Karpas-422 (cell line): ENCODE measurements at places on chromosomes 12 and 14. TPM values are rescaled to one million over a fixed set of nuclear protein-coding genes. Genes with fewer than 3 reads are reported as not detected.

DNA sequence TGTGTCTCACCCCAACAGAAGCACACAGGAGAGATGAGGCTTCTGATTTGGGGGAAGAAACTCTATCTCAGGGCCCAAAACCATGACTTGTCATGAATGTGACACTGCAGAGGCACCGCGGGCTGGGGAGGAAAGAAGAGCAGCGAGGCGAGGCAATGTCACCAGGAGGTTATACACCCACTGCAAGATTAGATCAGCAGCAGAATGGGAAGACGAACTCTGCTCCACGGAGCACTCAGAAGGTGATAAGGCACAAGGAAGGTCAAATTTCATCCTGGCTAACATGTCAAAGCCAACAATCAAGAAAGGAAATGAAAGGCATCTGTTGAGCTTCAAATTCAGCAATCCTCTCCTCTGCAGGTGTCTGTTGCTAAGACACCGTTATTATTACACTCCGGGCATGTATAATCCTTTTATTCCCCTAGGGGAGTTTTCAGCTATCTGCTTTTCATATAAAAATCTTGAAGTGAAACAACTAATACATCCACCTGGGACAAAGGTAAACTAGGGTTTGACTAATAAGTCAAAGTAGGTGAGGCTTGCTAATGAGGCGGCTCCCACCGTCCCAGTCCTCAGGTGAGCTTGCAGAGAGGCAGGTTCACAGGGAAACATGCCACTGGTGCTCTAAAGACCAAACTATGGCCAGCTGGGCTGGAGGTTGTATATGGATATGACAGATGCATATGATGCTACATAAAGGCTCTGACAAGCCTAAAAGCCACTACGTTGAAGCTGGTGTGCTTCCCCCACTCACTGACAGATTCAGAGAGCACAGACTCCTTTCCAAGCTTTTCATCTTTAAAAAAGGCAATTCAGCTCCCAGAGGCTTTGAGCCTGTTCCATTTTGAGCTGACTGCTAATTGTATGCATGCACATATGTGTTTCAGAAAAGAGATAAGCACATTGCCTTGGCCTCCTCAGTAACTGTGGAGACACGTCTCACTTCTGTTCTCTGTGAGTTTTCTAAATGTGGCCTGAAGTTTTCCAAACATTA lies 221.2 kb downstream of the NELL2 start:
- DNase-seq: peak; percentile 97

DNA sequence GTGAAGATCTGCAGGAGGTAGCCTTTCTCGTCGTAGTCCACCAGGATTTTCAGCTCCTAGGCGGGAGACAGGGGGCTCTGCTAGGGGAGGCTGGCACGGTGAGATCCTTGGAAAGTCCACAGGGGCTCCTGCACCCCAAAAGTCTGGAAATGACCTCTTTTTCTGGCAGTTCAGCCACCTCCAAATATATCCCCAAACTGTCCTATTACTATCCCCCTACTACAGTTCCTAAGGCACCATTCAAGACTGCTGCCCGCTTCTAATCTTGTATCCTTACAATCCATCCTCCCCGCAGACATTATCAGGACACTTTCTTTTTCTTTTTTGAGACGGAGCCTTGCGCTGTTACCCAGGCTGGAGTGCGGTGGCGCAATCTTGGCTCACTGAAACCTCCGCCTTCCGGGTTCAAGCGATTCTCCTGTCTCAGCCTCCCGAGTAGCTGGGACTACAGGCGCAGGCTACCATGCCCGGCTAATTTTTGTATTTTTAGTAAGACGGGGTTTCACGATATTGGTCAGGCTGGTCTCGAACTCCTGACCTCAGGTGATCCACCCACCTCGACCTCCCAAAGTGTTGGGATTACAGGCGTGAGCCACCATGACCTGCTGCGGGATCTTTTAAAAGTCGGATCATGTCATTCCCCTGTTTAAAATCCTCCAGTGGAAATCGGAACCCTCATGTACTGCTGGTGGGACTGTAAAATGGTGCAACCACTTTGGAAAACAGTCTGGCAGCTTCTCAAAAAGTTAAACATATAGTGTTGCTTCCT lies 18.5 kb downstream of the HPD start:
- no peak for DNase-seq

DNA sequence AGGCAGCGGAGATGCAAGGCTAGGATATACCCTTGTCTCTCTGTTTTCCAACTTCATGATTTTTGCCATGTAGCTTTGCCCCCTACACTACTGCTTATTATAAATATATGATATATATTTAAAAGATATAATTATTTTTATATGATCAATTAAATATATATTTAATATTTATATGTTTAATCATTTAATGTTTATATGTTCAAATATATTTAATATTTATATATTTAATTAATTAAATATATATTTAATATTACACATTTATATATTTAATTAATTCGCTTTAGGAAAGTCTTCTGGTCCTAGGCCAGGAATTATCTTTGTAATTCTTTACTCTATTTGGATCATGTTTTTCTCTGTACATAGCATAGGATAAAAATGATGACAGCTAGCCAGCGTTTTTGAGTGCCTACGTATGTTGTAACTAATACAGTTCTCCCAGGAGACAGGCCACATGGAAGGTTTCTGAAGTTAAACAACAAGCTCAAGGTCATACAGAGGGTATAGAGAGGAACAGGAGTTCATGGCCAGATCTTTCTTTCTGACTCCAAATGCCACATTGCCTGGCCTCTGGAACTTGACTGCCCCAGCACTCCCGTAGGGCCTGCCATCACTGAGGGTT lies 192.5 kb downstream of the KCNA5 start:
- no peak for DNase-seq

GRCh38 chr12:1839956-1840951 lies 19.9 kb downstream of the LRTM2 start:
- no peak for DNase-seq

- no peak for DNase-seq
These were observed 1049.2 kb downstream of the AACS start for GRCh38 chr12:126114441-126114840.

GRCh38 chr12:119158402-119158801 lies 20.3 kb upstream of the HSPB8 start:
- DNase-seq: no peak

DNA sequence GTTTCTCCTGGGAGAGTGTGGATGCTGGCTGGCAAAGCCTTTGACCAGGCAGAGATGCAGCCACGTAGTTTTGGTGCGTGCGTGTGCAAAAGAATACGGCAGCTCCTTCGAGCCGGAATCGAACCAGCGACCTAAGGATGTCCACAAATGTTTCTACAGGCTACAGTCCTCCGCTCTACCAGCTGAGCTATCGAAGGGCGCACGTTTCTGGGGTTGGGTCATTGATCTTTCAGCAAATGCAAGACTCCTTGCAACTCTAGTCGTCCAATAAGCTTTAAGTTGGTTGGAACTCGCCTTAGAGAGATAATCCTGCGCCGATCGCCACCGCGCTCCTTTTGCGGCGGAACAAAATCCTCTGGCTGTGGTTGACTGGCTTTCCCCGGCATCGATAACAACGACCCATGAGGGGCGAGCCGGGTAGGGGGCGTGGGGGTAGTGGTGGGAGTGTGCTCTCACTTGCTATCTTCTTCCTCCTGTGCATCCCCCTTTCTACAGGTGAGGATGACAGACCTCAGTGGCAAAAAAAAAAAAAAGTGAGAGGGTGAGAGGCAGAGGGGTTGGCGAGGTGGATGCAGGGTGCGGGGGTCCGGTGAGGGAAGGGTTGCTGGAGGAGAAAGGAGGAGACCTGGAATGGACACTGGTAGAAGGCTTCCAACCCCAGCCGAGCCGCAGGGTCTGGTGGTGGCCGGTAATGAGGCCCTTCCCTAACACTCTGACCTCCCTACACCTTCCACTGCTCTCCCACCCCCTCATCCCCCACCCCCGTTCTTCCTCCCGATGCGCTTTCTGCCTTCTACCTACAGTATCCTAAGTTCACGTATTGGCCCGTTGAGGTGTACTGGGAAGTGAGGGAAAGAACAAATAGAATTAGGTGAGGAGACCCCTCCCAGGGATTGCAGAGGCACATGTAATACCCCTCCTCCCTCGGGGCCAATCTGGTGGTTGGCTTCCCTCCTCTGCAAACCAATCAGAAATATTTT lies 11.8 kb upstream of the OR6S1 start:
- DNase-seq: no peak

DNA sequence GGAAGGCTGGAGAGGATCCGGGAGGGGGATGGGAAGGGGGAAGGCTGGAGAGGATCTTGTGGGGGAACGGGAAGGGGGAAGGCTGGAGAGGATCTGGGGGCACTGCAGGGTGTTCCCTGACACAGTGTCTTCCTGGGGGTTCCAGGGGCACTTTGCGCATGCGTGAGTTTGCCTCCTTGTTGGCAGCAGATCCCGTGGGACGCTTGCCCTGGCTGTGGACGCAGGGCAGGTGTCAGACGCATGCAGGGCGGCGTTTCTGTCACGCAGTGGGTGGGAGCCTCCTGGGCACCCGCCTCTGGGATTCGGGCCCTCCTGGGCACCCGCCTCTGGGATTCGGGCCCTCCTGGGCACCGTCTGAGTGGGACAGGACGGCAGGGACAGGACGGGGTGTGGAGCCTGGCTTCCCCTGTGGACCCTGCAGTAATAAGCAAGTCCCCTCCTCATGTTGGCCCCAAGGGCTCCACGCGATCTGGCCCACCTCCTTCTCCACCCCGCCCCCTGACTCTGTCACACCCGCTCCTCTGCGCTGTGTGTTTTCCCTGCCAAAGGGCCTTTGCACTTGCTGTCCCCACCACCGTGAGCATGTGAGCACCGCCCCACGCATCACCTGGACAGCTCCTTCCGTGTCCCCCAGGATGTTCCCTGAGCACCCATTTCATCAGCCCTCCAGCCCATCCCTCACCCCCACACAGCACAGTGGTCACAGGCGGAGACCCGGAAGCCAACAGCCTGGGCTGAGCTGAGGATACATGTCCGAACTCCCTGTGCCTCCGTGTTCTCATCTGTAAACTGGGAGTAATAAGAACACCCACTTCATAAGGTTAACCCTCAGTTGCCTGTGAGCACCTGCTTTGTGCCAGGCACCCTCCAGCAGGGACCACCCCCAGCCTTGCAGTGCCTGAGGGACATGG lies 4.4 kb downstream of the MMP17 start:
- DNase-seq: no peak

GRCh38 chr12:96902076-96902475 lies 5.0 kb upstream of the NEDD1 start:
- DNase-seq: peak; percentile 46

The OAS1 gene
- total RNA-seq: 23.6 and 23.7 TPM in 2 replicates
